ENCODE measurements at places on chromosomes 1 and 21.

GRCh38 chr1:36643371-36644270 lies 160.9 kb upstream of the CSF3R start:
- ATAC-seq, result no peak

GRCh38 chr1:235093696-235094592 lies 34.7 kb downstream of the TOMM20 start:
- peak; percentile 90 for ATAC-seq

DNA sequence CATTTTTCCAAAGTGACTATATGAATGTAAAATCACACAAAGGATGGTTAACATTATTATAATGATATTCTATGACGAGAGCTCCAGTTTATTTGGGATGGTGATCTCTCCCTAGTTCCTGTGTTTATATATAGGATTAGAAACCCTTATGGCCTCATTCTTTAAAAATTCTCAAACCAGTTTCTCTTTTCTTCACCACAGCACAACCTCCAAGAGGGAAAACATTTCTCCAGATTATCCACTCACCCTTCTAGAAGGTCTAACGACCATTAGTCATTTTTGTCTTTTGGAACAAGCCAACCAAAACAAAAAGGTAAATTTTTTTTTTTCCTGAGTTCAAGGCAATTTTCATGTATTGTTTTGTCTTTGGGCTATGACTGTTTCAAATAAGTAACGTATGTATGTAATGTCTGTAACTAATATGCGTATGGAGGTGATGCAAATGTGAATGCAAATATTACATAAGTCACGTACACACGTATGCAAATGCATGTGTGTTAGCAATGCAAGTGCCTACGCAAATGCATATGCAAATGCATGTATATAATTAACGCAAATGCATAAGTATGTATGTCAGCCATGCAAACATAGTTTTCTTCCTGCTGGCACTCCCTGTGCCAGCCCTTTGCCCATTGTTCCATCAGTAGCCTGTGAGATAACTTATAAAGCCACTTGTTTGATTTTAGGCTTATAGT lies 72.5 kb upstream of the MORC3 start:
- ATAC-seq, result no peak

- ATAC-seq, result no peak
Observed at GRCh38 chr1:167499106-167499505, 19.2 kb downstream of the CD247 start.

DNA sequence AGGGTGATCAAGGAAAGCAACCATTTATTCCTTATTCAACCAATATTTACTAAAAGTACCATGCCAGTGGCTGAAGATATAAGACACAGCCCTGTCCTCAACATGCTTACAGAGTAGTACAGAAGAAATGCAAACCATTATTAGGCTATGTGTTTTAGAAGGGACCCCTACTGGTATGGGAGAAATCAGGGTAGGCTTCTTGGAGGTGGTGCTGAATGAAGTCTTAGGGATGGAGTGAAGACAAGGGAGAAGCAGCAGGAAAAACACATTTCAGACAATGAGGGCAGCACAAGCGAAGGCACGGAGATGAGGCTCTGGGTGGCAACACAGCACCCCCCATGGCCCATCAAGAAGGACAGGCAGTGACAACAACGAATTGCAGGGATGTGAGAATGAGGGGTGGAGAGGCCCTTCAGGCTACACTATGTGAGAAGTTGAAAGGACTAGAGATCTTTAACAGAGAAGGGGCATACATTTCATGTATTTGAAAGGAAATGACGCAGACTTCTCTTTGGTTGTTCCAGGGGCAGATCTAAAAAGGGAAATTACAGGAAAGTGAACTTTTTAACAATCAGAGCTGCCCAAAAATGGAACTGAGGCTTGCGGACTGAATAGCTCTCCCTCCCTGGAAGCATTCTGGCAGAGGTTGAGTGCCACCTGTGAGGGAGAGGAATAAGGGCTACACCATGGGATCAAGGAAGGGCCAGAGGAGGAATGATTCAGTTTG lies 16.8 kb upstream of the CD58 start:
- no peak for ATAC-seq

DNA sequence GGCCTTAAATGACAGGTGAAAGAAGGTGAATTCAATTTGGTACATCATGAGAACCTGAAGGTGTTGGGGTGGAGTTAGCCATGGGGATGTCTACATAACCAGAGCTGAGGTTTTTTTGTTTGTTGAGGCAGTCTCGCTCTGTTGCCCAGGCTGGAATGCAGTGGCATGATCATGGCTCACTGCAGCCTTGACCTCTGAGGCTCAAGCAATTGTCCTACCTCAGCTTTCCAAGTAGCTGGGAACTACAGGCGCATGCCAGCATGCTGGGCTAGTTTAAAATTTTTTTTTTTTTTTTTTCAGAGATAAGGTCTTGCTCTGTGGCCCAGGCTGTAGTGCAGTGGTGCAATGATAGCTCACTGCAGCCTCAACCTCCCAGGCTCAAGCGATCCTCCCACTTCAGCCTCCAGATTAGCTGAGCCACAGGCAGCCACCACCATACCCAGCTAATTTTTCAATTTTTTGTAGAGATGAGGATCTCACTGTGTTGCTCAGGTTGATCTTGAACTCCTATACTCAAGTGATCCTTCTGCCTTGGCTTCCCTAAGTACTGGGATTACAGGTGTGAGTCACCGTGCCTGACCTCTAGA lies 1.9 kb upstream of the MPZ start:
- no peak for ATAC-seq

DNA sequence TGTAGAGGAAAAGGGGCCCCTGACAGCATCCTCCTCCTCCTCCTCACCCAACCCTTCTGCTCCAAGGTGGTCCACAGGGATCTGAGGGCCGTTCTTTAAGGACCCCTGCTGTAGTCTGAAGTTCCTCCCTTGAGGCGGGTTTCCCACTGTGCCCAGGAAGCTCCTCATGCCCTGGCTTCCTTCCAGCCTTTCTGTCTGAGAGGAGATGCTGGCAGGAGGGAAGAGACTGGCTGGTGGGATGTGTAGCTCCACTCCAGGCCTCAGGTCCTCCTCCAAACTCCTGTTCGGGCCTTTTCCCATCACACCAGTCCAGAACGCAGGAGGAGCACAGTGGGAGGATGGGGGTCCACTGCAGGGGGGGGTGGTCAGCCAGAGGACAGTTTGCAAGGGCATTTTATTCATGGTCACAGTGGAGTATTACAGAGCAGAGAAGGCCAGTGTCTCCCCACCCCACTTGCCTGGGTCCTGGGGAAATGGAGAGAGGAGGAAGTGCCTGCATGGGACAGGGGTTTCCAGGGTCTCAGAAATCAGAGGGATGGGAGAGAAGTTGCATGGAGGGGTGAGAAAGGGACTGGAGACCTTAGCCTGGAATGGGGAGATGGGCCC lies 7.8 kb downstream of the ETV3L start:
- no peak for ATAC-seq

DNA sequence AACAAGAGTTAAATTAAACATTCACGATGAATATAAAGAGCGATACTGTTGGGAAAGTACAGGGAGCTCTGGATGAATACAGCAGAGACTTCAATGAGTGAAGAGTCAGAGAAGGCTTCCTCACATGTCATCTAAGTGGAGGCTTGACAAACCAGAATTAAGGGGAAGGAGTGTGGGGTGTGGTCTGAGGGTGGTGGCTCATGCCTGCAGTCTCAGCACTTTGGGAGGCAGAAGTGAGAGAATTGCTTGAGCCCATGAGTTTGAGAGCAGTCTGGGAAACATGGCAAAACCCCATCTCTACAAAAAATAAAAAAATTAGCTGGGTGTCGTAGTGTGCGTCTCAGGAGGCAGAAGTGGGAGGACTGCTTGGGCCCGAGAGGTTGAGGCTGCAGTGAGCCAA lies 8.7 kb downstream of the SDHB start:
- ATAC-seq, result no peak

- ATAC-seq, result no peak
Observed at GRCh38 chr1:8285103-8285502, 32.8 kb upstream of the SLC45A1 start.

- no peak for ATAC-seq
Observed at GRCh38 chr1:53379662-53380002, 51.8 kb upstream of the LRP8 start.

DNA sequence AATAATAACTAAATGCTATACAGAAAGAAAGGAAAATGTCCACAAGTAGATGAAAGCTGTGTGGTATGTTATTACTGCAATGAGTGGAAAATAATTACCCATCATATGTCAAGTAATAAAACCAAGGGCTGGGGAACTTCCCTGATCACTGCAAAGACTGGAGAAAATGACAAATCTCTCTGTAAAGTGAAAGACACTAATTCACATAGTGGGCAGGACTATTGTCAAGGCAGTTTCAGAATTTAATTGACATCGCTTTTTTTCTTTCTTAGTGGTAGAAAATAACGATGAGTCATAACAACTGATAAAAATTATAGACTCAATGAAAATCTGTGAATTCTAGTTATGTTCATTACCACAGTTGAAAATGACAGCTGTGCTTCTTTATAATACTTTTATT lies 153.7 kb upstream of the ST6GALNAC5 start:
- peak; percentile 94 for ATAC-seq

DNA sequence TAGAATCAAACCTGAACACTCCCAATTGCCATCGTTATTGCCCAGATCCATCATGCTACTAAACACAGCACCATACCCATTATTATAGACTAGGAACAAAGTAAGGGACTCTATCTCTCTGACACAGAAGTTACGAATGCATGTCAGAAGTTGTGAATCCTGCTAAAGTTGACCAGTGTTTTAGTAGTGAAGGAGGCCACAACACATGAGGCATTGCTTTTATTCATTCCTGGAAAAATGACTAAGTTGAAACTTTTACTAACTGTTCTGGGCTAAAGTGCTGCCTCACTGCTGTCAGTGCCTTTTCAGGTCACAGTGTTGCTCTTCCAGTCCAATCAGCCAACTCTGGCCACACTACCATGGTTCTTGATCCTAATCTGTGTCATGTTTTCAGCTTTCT lies 911.1 kb downstream of the TTLL7 start:
- no peak for ATAC-seq

DNA sequence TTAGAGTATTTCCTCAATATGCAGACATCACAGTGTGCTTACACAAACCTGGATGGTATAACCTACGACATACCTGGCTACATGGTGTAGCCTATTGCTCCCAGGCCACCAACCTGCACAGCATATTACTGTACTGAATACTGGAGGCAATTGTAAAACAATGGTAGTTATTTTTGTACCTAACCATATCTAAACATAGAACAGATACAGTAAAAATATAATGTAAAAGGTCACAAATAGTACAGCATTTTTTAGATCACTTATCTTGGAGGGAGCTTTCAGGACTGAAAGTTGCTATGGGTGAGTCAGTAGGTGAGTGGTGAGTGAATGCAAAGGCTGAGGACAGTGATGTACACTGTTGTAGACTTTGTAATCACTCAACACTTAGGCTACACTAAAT lies 492.3 kb downstream of the MRPL39 start:
- no peak for ATAC-seq

DNA sequence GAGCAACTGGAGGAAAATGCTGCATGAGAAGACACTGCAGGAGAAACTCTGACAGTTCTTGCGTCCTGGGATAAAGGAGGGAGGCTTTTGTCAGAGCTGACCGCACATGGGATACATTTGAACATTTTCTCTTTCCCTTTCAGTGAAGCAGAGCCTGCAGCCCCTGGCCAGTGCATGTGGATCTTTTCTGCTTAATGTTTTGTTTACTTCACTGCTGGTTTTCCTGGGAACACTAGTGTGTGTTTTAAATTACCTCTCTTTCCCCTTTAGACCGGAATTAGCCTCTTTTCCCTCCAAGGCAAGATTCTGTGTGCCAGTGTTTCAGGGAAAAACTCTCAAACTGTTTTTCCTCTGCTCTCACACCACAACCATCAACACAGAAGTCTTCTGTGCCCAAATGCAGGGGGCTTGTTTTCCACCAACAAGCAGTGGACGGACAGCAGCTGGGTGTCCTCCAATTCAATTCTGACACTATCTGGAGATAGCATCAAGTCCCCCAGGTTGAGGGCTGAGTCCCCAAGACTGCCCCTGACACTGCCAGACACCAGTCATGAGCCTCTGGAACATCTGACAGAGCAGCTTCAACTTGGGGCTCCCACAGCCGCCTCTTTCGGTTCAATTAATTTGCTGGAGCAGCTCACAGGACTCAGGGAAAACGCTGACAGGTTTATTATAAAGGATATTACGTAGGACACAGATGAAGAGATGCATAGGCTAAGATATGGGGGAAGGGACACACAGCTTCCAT lies 136.2 kb downstream of the RHOU start:
- no peak for ATAC-seq

DNA sequence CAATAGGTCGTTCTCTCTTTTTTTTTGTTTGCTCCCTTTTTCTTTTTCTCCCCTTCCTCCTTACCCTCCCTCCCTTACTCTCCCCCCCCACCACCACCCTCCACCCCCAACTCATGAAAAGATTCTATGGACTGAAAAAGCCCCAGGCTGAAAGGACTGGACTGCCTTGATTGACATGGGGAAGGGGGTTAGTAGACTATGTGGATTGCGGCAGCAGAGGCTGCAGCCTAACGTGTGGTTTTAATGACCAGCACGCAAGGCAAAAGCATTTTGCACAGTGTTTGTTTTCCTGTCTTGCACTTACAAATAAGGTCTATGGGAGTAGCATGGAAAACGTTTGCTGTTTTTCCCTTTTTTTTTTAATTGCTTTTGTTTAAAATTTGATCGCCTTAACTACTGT lies 5.5 kb downstream of the ZBTB18 start:
- ATAC-seq, result no peak

GRCh38 chr1:77288275-77288674 lies 6.5 kb downstream of the AK5 start:
- ATAC-seq, result no peak

DNA sequence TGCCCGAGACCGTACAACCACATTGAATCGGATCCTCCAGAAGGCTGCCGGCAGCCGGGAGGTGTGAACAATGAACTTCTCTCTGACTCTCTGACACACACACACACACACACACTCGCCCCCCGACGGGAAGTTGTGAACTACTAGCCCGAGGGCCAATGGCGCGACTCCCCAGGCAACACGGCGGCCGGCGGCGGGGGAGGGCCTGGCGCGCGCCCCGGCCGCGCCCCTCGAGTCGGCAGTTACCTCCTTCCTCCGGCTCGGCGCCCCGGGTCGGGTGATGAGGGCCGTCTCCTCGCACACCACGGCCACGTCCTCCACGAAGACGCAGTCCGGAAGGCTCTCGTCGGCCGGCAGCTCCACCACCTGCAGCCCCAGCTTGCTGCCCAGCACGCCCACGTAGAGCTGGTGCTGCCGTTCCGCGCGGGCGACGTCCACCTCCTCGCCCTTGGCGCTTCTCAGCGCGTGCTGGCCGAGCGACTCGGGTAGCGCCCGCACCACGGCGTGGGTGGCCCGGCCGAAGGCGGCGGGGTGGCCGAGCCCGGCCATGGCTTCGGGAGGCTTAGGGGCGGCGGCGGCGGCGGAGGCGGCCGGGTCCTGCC lies 361 bp downstream of the DDAH1 start:
- ATAC-seq, result peak; percentile 24

DNA sequence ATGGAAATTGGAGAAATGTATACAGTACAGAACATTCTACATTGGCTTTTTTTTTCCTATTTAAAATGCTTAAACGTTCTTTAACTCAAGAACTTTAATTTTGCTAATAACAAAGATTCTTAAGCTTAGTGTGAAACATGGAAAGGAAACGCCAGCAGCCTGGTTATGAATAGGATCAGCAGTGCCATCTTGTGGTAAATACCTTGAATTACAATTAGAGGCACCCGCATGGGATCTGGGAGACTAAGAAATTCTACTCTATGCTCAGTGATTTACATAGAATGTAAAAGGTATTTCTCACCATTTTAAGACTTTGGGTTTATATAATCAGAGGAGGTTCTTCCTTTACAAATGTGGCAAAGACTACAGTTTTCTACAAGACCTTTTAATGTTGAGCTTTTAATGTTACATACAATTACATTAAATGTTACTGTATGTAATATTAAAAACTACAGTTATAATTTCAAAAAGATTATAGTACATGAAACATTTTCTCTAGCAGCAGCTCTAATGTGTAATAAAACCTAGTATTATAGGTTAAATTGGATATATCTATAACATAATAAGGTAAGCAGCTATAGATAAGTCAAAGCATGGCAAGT lies 32.1 kb upstream of the APOBEC4 start:
- ATAC-seq, result peak; percentile 43
